H1 (cell line): ENCODE measurements at places on chromosomes 2 and 18.

GRCh38 chr18:47997338-47997780 lies 66.9 kb upstream of the SMAD2 start:
- peak; percentile 96 for DNase-seq

DNA sequence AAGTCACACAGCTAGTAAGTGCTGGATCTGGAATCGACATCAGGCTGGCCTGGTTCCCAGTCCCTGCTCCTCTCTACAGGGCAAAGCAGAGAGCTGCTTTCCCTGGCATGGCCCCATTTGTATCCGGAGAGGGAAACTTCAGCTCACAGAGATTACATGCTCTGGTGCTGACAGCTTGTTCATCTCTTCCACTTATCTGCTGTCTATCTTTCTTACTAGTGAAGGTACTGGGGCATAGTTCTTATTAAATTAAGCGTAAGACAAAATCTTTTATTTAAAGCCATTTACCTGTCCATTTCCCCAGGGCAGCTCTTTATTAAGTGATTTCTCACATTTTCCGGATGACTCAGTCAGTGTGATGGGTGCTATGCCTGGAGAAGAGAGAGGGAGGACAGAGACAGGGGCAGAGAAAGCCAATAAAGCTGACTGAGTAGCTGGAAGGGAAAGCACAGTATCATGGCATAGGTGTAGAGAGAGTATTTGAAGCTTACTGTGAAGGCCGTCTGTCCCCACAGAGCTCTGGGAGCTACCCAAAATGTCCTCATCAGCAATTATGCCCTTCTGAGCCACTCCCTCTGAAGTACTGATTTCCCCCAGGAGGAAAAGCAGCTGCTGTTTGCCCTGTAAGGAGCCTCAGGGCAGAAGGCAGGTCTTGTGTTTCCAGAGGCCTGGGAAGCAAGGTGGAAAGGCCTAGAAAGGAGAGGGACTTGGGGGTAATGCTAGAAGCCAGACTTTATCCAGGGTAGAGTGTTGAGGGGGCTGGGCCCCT lies 44.1 kb upstream of the EPAS1 start:
- DNase-seq = no peak

DNA sequence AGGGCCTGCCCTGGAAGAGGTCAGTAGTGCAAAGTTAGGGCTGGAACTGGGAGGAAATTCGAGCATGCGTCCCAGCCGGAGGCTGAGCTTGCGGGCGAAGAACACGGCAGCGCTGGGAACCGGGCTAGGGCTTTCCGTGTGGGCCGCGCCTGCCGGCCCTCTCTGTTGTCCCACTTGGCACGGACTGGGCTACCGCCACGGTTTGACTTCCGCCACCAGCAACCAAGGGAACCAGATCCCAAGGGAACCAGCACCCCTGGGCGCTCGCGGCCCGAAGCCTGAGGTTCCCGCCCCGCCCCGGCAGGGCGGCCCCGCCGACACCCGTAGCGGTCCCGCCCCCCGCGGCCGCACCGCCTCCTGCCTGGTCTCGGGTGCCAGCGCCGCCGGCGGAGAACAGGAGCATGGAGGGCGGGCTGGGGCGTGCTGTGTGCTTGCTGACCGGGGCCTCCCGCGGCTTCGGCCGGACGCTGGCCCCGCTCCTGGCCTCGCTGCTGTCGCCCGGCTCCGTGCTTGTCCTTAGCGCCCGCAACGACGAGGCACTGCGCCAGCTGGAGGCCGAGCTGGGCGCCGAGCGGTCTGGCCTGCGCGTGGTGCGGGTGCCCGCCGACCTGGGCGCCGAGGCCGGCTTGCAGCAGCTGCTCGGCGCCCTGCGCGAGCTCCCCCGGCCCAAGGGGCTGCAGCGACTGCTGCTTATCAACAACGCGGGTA lies at the start of gene SPR:
TSS of gene SPR (plus strand) at position 377 of the 708 bp plus-strand sequence. CDS start at position 402, 25 bp downstream.
- peak; percentile 81 for DNase-seq

GRCh38 chr2:127859712-127860085 lies 1.7 kb upstream of the POLR2D start:
- DNase-seq = peak; percentile 85

DNA sequence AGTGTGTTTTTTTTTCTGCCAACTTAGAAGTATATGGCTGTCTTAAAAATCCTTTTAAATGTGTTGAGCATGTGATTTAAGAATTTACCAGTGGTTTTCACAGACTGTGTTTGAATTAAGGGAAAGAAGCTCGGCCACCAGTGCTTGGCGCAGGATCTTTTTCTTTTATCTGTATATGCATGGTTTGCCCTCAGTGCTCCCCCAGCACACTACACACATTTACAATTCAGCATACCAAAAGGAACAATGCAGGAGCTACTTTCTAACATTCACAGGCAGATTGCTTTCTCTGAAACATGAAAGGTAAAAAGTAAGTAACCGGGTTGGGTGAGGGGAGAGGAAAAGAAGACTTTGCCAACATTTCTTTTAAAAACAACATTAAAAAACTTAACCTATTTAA lies 3.9 kb downstream of the SALL3 start:
- no peak for DNase-seq
